A549 treated with AZD2906 at 1 μM for 4 hours (cell line): ENCODE measurements at places on chromosomes 6 and 20. TPM values are rescaled to one million over a fixed set of nuclear protein-coding genes. Genes with fewer than 3 reads are reported as not detected.

ME1 gene
- total RNA-seq: 34.9 to 43.2 TPM (median 37.2 TPM) in 5 replicates

PRICKLE4 gene
- 0.74 to 1.7 TPM (median 0.76 TPM) in 5 replicates for total RNA-seq

CEP57L1 gene
- 7.7 to 9.0 TPM (median 8.3 TPM) in 5 replicates for total RNA-seq

C6orf89 gene
- total RNA-seq: 15.1 to 17.9 TPM (median 17.4 TPM) in 5 replicates

POM121L2 gene
- not detected in 5 replicates for total RNA-seq

PLCB1 gene
- total RNA-seq: 0.33 to 0.94 TPM (median 0.57 TPM) in 5 replicates

TREML2 gene
- not detected in 5 replicates for total RNA-seq

FABP7 gene
- not detected in 5 replicates for total RNA-seq

OPN5 gene
- not detected in 5 replicates for total RNA-seq

RPS6KA2 gene
- 0.28 to 0.46 TPM (median 0.30 TPM) in 5 replicates for total RNA-seq

DEFB121 gene
- total RNA-seq: not detected in 5 replicates

CRISP1 gene
- not detected in 5 replicates for total RNA-seq

NRSN1 gene
- total RNA-seq: not detected in 5 replicates

MICA gene
- total RNA-seq: 28.1 to 29.7 TPM (median 28.9 TPM) in 5 replicates

RGS17 gene
- 4.7 to 6.3 TPM (median 5.8 TPM) in 5 replicates for total RNA-seq

DZANK1 gene
- 2.1 to 2.5 TPM (median 2.3 TPM) in 5 replicates for total RNA-seq
